ENCODE measurements at places on chromosomes 11 and 22.
A peak's percentile ranks its signal among the peaks of the same experiment; 100 is the strongest.

DNA sequence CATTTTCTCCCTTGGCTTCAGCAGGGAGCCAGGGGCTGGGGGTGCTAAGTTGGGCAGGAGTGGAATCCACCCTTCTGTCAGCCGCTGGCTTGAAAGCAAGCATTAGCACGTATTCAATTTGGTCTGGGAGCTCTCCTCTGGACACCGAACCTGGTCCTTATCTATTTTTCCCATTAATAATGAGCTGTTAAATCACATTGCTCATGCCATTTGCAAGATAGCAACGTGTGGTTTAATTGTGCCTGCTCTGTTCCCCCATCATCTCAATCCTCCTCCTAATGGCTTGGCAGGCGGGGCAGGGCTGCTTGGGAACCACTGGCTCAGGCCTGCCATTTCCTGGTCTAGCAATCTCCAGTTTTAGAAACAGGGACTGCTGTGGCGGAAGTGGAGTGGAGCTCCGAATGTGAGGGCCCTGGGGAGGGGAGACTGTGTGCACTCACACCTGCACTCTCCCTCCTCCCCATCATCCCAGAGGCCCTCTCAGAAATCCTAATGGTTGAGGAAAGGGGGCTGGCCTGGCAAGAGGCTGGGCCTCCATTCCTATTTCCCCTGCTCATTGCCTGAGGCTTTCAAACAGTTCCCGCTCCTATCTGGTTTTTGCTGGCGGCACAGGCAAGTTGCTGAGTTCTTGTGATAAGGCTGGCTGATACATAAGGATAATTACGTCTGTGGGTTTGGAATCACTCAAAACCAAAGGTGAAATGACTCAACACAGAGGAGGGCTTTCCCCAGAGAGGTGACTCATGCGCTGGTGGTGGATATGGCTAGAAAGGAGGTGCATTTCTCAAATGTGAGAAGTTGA is 201.2 kb upstream of the E2F8 start:
- peak; percentile 93 for DNase-seq

DNA sequence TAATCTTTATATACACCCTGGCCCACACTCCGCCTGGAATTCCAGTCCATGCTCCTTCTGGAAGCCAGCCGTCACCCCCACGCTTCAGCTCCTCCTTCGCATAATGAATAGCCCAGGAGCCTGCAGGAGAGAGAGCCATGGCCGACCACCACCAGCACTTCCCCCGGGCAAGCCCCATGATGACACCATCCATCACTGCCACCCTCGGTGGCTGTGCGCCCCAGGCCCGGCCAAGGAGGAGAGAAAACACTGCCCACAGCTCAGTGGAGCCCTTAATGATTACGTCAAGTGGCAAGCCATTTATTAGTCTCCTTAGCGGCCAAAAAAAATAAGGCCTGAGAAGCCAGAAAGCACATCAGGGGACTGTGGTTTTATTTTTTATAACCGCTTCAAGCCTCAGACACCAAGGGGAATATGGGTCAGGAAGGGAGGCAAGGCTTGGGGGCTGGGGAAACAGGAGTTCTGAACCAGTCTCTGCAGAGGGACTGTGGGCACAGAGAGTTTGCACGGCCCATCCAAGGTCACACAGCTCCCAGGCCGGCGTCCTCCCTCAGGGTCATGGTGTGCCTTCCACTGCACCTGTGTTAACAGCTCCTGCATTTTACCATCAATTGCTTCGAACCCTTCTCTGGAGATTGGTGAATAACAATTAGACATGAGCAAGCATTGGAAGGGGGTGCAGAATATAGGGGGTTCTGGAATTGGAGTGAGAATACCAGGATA is 134.3 kb downstream of the MN1 start:
- DNase-seq: peak; percentile 83

GRCh38 chr11:47967577-47968525 is 12.5 kb upstream of the PTPRJ start:
- no peak for DNase-seq

GRCh38 chr11:116972691-116973090 is 125.5 kb downstream of the SIK3 start:
- no peak for DNase-seq

GRCh38 chr11:45926536-45927331 is 4.3 kb downstream of the LARGE2 start:
- DNase-seq: no peak

DNA sequence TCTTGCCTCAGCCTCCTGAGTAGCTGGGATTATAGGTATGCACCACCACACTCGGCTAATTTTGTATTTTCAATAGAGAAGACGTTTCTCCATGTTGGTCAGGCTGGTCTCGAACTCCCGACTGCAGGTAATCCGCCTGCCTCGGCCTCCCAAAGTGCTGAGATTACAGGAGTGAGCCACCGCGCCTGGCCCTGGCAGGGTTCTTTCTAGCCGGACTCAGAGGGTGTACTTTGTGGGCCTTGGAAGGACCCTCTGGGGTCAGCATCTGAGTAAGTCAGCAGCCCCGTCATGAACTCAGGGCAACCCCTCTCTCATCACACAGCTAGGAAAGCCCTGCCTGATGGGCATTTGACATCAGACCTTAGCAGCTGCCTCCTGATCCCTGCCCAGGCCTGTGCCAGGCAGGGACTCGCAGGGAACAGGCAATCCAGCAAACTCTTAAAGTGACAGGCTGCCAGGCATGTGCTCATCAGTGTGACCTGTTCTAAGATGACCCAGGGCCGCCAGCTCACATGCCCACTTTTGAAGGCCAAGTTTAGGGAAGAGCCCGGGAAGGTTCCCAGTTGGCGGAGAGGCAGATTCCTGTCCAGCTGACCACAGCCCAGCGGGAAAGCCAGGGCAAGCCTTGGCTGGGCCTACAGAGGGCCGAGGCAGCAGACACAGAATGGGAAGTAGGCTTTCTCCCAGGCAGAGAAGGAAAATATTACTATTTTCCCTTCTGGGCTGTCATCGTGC is 92.9 kb downstream of the MORC2 start:
- no peak for DNase-seq

DNA sequence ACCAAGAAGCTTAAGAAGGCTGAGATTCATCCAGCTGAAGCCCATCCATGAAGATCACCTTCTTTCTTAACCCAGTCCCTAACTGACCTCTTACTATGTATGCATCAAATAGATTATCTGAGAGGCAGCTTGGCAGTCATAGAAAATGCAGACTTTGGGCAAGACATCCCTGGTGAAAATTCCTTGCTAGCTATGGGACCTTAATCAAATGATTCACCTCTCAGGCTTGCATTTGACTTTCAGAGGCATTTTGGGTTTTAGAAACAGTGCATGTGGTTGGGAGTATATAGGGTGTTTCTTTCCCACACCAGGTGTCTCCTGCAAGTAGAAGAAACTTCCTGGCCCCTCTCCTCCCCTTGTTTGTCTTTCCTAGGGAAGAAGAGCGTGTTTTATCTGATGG is 188.5 kb upstream of the ISX start:
- peak; percentile 77 for DNase-seq

- no peak for DNase-seq
Measured at GRCh38 chr11:13638422-13638821, 30.0 kb upstream of the FAR1 start.

DNA sequence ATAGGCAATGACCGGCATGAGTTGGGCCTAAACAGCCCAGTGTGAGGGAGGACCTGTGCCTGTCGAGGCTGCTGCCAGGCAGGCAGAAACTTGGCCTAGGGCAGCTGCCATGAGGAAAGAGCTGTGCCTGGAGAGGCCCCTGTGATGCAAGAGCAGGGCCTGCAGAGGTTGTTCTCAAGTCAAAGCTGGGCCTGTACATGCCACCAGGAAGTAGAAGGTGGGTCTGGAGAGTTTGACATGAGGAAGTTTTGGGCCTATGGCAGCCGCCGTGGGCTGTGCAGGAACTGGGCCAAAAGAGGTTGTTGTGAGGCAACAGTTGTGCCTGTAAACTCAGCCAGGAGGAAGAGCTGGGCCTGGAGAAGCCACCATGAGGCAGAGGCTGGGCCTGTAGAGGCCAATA is 43.2 kb downstream of the OR4C45 start:
- DNase-seq: no peak

DNA sequence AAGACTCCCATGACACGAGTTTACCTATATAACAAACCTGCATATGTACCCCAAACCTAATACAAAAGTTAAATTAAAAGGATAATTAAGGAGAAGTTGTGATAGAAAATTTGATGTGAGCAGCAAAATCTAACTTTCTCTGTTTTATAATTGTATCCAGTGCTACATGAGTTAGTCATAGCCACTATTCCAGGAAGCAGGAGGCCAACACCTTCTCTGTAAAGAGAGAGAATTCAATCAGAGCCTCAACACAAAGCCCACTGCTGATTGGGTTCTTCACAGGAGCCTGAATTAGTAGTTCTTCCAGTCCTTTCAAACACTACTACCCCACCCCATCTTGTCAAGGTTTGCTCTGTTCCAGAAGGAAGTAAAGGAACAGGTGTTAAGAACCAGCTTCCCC is 84.2 kb downstream of the BLID start:
- no peak for DNase-seq

DNA sequence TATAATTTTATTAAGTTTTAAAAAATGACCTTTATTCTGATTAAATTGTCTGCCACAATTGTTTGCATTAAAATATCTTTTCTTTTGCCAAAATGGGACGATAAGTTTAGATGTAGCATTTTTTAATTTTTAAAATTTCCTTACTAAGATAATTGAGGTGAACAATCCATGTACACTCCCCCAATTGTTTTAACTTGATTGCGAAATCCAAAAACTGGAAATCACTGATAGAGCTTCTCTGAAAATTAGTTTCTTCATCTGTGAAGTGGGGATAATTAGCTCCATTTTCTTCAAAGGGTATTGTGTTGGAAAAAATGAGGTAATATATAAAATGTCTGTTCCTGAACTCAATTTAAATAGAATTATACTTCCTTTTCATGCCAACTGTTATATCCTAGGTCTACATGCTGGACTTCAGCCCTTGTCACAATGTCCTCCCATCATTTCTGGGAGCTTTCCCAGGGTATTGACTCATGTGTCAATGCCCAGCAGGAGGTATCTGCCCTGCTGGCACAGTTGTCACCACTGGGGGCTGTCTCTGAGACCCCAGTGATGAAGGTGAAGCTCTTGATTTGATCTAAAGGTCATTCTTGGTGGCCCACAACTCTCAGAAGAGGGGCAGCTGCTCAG is 28.7 kb upstream of the NAV2 start:
- DNase-seq: no peak

- no peak for DNase-seq
Measured at GRCh38 chr11:72241291-72241781, 2.6 kb downstream of the PHOX2A start.

DNA sequence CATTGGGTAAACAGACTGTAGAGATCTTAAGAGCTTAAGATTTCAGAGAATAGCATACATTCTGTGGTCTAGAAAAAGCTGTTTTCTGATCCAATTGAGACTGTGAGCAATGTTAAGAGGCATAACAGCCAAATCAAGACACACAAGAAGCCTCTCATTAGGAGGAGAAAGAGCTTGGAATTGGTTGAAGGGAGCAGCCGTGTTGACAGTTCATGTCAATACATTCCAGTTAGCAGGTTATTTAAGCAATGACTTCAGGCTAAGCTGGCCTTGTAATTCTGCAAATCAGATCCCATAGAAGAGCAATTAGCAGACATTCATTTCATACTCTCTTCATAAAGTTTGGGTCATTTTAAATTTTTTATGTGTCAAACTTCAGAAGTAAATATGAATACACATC is 50.9 kb downstream of the ETS1 start:
- DNase-seq: no peak

GRCh38 chr11:118931571-118931970 is 5.8 kb upstream of the BCL9L start:
- no peak for DNase-seq

DNA sequence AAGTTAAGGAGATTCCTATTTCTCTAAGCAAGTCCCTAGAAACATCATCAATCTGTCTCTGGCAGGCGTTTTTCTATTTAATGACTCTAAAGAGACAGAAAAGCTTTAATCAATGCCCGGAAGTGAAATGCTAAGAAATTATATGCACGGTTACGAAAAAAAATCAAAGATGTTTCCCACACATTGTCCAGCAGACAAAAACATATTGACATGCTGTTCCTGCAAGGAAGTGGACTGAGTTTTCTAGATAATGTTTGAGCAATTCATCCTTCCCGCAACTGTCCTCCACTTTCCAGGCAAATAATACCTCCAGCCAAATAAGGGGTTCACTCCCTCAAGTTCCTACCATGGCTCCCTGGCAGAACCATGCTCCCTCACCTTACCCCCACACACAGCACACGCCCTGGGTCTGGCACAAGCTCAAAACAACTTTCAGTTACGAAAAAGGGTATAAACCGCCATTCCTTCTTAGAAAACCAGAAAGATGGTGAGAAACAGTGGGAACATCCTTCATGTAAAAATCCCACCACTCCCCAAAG is 29.6 kb downstream of the GALNT18 start:
- DNase-seq: no peak

- no peak for DNase-seq
Measured at GRCh38 chr22:48025096-48025495, 1262.6 kb downstream of the TBC1D22A start.

DNA sequence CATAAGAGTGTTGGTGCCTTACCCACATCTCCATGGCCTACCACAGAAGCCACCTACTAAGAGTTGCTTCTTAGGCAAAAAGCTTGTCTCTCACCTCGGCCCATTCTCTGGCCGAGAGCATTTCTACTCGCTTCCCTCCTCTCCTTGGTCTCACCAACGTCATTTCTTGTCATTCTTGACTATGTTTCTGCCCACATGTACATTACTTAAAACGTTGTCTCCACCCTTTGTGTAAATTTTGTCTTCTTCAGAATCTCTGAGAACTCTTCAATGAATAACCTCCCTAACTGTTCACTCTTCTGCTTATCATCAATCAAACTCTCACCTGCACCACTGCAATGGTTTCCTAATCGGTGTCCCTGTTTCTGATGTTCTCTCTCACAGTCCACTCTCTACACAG is 20.1 kb downstream of the SOX6 start:
- DNase-seq: no peak

- DNase-seq: peak; percentile 55
Measured at GRCh38 chr11:40384991-40385390, 1074.5 kb downstream of the LRRC4C start.

GRCh38 chr22:38327805-38328204 is 10.6 kb upstream of the CSNK1E start:
- DNase-seq: peak; percentile 74

DNA sequence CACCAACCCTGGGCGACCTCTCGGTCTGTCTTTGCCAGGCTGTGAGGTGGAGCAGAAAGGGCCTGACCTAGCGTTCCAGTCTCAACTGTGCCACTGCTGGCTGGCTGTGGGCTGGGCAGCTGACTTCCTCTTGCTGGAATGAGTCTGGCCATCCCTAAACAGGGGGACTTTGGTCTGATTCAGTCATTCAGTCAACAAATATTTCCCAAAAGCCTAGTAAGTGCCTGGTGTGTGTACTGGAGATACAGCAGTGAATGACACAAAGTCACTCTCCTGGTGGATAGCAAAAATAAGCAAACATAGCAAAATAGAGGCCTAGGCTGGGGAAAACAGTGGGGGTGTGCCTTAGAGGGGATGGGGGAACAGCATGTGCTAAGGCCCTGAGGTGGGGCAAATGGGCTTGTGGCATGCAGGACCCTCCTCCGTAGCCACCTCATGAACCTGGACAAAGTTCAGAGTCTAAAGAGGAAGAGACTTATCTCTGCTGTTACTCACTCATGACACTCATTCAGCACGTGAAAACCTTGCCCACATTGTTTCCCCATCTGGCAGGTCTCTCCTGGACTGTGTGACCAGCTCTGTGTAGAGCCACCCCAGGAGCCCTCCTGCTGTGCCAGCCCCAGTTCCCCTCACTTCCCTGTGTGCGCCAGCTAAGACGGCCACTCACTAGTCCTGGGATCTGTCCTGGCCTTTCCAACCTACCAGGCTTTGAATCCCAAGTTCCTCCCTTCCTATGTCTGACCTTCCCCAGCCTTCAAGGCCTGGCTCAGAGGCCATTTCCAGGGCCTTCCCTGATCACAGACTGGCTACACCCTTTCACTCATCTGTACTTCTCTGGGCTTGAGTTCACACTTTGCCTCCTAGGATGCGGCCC is 4.7 kb downstream of the GUCD1 start:
- DNase-seq: no peak

All from RPMI7951 (cell line).